ENCODE measurements at places on chromosomes 6 and 20.

DNA sequence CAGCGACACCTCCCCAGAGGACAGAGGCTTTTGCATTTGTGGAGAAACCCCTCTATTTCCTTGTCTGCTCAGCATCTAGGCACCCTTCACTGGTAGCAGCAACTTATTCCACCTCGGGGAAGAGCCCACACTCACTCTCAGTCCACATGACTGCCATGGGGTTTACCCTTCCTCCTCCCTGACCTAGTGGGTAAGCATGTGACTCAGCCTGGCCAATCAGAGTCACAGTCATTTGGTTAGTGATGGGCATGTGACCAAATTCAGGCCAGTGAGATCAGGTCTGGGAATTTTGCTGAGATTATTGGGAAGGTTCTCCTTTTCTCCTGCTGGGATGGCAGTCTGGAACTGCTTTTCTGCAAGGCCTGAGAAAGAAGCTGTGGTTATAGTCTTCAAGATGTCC lies 145.7 kb upstream of the PHACTR3 start:
- DNase-seq = no peak
- no peak overlapping the region for H3K4me3 ChIP-seq
- no peaks in the 10 kb centered on the region for H3K4me1 ChIP-seq
- H3K27ac ChIP-seq = no peak overlapping the region
- no peaks in the 10 kb centered on the region for H3K27me3 ChIP-seq
- H3K36me3 ChIP-seq = no peaks in the 10 kb centered on the region

- no peaks in the 10 kb centered on the region for H3K27me3 ChIP-seq
- H3K4me3 ChIP-seq = no peak overlapping the region
- H3K4me1 ChIP-seq = no peaks in the 10 kb centered on the region
- H3K27ac ChIP-seq = no peak overlapping the region
- H3K36me3 ChIP-seq = no peaks in the 10 kb centered on the region
- no peak for DNase-seq
Observed at GRCh38 chr6:39608652-39609345, 116.4 kb downstream of the KIF6 start.

- H3K4me1 ChIP-seq = no peaks in the 10 kb centered on the region
- H3K4me3 ChIP-seq = no peak overlapping the region
- H3K36me3 ChIP-seq = no peaks in the 10 kb centered on the region
- no peak for DNase-seq
- H3K27ac ChIP-seq = no peak overlapping the region
Observed at GRCh38 chr6:22804620-22805261, 235.4 kb downstream of the HDGFL1 start.

DNA sequence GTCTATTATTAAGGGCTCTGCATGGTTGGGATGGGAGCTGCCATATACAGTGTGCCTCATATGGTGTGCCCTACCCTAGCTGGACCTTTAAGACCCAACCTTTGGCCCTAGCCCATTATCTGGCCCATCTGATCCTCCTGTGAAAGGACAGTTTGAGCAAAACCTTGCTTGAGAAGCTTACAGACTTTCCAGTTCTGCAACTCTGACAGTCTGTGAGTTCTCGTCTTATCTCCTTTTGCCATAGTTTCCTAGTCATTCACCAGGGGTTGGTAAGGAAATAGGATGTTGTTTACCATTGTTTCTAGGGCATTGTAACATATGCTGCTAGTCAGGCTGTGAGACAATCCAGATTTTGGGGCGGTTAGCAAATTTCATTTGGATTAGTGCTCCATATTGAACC lies 17.2 kb downstream of the CTNNBL1 start:
- H3K36me3 ChIP-seq = peaks cover 4% of the 10 kb centered on the region
- H3K4me1 ChIP-seq = no peaks in the 10 kb centered on the region
- DNase-seq = no peak

DNA sequence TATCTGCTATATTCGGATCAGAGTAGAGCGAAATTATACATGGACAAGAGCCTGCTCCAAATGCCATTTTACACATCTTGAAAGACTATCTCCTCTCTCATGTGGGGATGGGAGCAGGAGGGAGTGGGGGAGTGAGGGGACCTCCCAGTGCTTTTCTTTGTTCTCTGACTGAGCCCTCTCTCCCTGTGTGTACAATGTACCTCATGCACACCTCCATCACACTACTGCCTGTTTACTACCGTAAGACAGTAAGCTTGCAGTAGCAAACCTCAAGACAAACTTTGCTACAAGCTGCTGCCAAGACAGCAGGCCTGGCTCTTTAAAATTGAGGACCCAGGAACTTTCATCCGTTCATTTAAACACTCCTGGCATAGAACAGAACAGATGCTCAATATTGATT lies 7.2 kb downstream of the NHSL1 start:
- no peak overlapping the region for H3K4me3 ChIP-seq
- H3K27me3 ChIP-seq = no peaks in the 10 kb centered on the region
- H3K4me1 ChIP-seq = no peaks in the 10 kb centered on the region
- no peak overlapping the region for H3K27ac ChIP-seq
- DNase-seq = no peak

GRCh38 chr6:42163981-42164380 lies 9.2 kb upstream of the GUCA1A start:
- no peaks in the 10 kb centered on the region for H3K4me1 ChIP-seq
- H3K27me3 ChIP-seq = no peaks in the 10 kb centered on the region
- H3K27ac ChIP-seq = no peak overlapping the region
- H3K4me3 ChIP-seq = no peak overlapping the region
- H3K36me3 ChIP-seq = no peaks in the 10 kb centered on the region
- DNase-seq = no peak

DNA sequence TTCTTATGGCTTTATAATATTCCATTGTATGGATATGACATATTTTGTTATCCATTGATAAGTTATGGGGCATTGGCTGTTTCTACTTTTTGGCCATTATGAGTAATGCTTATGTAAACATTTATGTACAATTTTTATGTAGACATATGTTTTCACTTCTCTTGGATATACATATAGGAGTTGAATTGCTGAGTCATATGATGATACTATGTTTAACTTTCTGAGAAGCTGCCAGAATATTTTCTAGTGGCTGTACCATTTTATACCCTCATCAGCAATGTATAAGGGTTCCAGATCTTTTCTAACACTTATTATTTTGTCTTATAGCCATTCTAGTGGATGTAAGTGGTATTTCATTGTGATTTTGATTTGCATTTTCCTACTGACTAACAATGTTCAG lies 23.1 kb downstream of the OTOR start:
- no peak for DNase-seq
- no peaks in the 10 kb centered on the region for H3K4me1 ChIP-seq
- H3K27me3 ChIP-seq = no peaks in the 10 kb centered on the region

- H3K4me3 ChIP-seq = no peak overlapping the region
- DNase-seq = no peak
- H3K27ac ChIP-seq = no peak overlapping the region
- H3K36me3 ChIP-seq = no peaks in the 10 kb centered on the region
- H3K4me1 ChIP-seq = peaks cover 48% of the 10 kb centered on the region
Observed at GRCh38 chr6:156390621-156391020, 386.6 kb upstream of the ARID1B start.

GRCh38 chr20:1225783-1226654 lies at the start of gene RAD21L1:
RAD21L1 (plus strand) TSS chr20:1226044; CDS start chr20:1228454, 2,410 bp downstream.
- peak within 1 kb of the TSS; percentile 41 for H3K4me3 ChIP-seq
- DNase-seq = no peak
- no peak within 1 kb of the TSS for H3K27ac ChIP-seq
- peaks cover 7% of the 10 kb centered on the region for H3K4me1 ChIP-seq
- H3K27me3 ChIP-seq = peaks cover 13% of the 10 kb centered on the region

- H3K27me3 ChIP-seq = no peaks in the 10 kb centered on the region
- H3K36me3 ChIP-seq = no peaks in the 10 kb centered on the region
- H3K4me3 ChIP-seq = no peak overlapping the region
- no peak overlapping the region for H3K27ac ChIP-seq
- no peak for DNase-seq
- no peaks in the 10 kb centered on the region for H3K4me1 ChIP-seq
Observed at GRCh38 chr6:79821859-79822258, 125.5 kb downstream of the ELOVL4 start.

- no peaks in the 10 kb centered on the region for H3K27me3 ChIP-seq
- no peak overlapping the region for H3K27ac ChIP-seq
- no peaks in the 10 kb centered on the region for H3K36me3 ChIP-seq
Observed at GRCh38 chr6:138563650-138564049, 64.4 kb upstream of the NHSL1 start.

DNA sequence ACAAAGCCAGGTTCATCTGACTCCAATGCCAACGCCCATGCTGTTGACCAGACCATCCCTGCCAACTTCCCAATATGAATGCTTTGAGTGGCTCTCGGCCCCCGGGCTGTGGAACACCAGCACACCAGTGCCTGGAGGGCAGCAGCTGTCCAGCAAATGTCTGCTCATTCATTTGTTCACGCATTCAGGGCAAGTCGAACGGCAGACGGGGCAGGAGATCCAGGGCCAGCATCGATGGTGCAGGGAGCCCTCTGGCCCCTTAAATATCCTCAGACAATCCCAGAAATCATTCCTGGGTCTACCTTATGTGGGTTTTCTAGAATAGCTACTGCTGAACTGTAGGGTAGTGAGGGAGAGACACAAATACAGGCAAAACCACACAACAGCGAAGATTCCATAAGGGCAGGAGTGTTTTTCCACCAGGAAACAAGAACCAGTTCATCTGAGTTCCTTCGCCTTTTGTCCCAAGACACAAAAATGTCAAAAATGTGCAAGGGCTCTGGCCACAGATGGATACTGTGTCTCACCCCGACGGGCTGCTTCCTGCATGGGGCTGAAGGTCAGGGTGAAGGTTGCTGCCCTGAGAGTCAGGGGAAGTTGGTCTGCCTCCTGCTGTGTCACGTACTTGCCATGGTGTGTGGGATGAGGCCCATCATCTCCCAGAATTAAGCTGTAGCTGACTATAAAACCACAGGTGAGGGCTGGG lies 15.5 kb downstream of the RIPOR3 start:
- H3K27ac ChIP-seq = no peak overlapping the region
- H3K36me3 ChIP-seq = no peaks in the 10 kb centered on the region
- no peak overlapping the region for H3K4me3 ChIP-seq
- DNase-seq = no peak

DNA sequence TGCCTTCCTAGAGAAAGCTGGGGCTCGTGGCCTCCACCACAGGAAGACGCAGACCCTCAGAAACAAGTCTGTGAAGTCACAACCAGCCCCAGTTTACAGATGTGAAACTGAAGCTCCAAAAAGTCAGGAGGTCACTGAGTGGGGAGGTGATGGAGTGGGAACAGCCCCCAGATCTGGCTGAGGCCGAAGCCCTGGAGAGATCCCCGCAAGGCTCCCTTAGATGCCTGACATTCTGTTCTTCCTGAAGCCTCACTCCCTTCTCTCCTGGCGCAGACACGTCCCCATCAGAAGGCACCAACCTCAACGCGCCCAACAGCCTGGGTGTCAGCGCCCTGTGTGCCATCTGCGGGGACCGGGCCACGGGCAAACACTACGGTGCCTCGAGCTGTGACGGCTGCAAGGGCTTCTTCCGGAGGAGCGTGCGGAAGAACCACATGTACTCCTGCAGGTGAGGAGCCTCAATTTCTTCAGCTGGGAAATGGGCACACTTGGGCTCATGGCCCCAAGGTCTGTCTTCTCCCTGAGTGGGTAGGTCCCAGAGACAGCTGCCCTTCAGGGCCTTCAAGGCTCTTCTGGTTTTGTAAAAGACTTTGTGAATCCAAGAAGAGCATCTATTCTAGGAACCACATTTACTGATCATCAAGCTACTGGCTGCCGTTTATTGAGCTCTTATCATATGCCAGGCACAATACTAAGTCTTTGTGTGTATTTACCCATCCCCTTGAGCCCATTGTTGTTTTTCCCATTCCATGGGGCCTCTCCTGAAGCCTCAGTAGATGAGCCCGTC lies 50.5 kb downstream of the HNF4A start:
- H3K4me1 ChIP-seq = no peaks in the 10 kb centered on the region
- no peak overlapping the region for H3K4me3 ChIP-seq
- peaks cover 4% of the 10 kb centered on the region for H3K27me3 ChIP-seq

DNA sequence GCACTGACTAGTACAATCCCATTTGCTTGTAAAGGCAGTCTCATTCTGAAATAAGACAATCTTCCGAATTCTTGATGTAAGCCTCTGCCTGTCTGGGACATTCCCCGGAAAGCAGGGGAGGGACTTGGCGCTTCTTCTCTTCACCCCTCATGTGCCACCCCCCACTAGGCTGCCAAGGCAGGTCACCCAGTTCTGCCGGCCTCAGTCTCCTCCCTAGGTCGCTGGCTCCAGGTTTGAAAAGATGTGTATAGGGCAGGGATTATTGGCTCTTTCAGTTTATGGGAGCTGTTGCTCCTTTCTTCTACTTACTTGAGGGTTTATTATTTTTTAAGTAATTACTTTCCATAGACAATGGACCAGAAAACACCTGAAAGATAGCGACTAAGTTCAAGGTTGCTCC lies 158.1 kb upstream of the RPS6KA2 start:
- H3K27me3 ChIP-seq = no peaks in the 10 kb centered on the region
- no peak overlapping the region for H3K27ac ChIP-seq
- DNase-seq = no peak
- H3K36me3 ChIP-seq = no peaks in the 10 kb centered on the region

- H3K4me1 ChIP-seq = no peaks in the 10 kb centered on the region
- DNase-seq = no peak
- no peaks in the 10 kb centered on the region for H3K36me3 ChIP-seq
- no peak overlapping the region for H3K4me3 ChIP-seq
- no peak overlapping the region for H3K27ac ChIP-seq
Observed at GRCh38 chr20:21725892-21726291, 20.4 kb downstream of the PAX1 start.

- no peak overlapping the region for H3K27ac ChIP-seq
- H3K27me3 ChIP-seq = no peaks in the 10 kb centered on the region
- no peaks in the 10 kb centered on the region for H3K4me1 ChIP-seq
- H3K36me3 ChIP-seq = no peaks in the 10 kb centered on the region
- H3K4me3 ChIP-seq = no peak overlapping the region
Observed at GRCh38 chr6:4480788-4481735, 295.1 kb upstream of the CDYL start.

DNA sequence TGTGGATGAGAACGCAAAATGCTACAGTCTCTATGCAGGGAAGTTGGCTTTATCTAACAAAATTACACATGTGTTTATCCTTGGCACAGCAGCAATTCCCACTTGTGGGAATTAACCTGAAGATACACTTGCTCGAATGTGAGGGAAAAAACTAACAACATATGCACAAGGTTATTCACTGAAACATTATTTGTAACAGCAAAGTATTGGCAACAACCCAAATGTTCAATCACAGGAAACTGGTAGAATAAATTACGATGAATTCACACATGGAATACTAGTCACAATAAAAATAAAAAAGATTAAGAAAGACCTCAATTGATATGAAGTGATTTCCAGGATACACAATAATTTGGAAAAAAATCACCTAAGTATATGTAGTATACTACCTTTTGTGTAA lies 68.1 kb upstream of the OGFRL1 start:
- H3K27me3 ChIP-seq = no peaks in the 10 kb centered on the region
- no peaks in the 10 kb centered on the region for H3K36me3 ChIP-seq
- H3K4me3 ChIP-seq = no peak overlapping the region
- no peaks in the 10 kb centered on the region for H3K4me1 ChIP-seq
- H3K27ac ChIP-seq = no peak overlapping the region

DNA sequence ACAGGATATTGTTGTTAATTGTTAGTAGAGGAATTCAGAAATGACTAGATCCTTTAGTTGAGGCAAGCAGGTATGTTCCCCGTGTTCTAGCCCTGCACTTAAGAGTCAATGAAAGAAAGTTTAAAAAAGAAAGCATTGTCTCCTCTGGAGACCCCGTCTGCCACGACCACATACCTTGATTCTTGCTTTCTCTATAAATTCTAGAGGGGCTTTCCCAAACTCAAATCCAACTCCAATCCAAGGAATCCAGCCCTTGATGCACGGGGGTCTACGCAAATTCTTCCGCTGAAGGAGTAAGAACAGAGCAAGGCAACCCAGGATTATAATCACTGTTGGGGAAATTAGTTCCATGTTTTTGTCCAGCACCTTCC lies 401 bp downstream of the CYP39A1 start:
- peaks cover 13% of the 10 kb centered on the region for H3K27me3 ChIP-seq
- H3K4me1 ChIP-seq = peaks cover 11% of the 10 kb centered on the region
- peak overlapping the region; percentile 67 for H3K4me3 ChIP-seq
- DNase-seq = no peak
- H3K36me3 ChIP-seq = no peaks in the 10 kb centered on the region
